ENCODE measurements at places on chromosomes 3 and 15. TPM values are rescaled to one million over a fixed set of nuclear protein-coding genes. Genes with fewer than 3 reads are reported as not detected.

P3H2 gene
- 24.8 TPM for total RNA-seq

LEKR1 gene
- 0.59 TPM for total RNA-seq

PCLAF gene
- total RNA-seq, result 3.6 TPM

CHDH gene
- total RNA-seq, result not detected

LRRC15 gene
- total RNA-seq, result 2.2 TPM

NPAP1 gene
- not detected for total RNA-seq

Data from smooth muscle cell of the umbilical artery (primary cell).